Gastrocnemius medialis (tissue), 4 donors: ENCODE measurements at places on chromosomes 5 and 9. TPM values are rescaled to one million over a fixed set of nuclear protein-coding genes. Genes with fewer than 3 reads are reported as not detected.

The PCDHA9 gene
- total RNA-seq: not detected

GRCh38 chr5:31717561-31717960, 78.6 kb downstream of the PDZD2 start:
- no peak for DNase-seq

DNA sequence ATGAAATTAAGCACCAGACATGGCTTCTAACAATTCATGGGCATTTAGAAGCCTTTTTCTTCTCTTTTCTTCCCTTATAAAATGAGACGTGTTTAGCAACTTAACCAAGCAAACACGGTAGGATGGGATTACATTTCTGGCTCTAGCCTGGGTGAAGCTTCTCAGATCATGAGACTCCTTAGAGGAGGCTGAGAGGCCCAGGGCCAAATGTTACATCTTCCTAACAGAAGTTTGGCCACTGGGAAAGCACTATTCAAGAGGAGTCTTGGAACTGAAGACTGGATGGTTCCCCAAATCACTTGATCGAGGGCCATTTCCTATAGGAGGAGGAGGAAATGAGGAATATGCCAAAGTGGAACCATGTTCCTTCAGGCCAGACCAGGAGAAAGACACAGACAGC, 1.9 kb downstream of the GABRP start:
- no peak for DNase-seq

DNA sequence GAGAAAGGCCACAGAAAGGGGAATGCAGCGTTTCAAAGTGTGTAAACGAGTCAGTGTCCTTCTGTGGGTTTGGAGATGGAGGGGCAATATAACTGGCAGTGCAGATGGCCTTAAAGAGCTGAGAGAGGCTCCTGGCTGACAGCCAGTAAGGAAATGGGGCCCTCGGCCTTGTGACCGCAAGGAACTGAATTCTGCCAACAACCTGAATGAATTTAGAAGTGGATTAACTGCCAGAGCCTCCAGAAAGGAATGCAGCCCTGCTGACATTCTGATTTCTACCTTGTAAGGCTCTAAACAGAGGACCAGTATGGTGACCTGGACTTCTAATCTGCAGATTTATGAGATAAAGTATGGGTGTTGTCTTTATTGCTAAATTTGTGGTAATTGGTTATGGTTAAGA, 17.5 kb upstream of the NREP start:
- DNase-seq: no peak

- DNase-seq: no peak
Observed at GRCh38 chr5:68420476-68421344, 205.2 kb downstream of the PIK3R1 start.

The NPDC1 gene
- total RNA-seq: 11.3 TPM

GRCh38 chr9:128906741-128907140, 14.0 kb upstream of the PHYHD1 start:
- no peak for DNase-seq

The LRRC26 gene
- total RNA-seq: not detected

DNA sequence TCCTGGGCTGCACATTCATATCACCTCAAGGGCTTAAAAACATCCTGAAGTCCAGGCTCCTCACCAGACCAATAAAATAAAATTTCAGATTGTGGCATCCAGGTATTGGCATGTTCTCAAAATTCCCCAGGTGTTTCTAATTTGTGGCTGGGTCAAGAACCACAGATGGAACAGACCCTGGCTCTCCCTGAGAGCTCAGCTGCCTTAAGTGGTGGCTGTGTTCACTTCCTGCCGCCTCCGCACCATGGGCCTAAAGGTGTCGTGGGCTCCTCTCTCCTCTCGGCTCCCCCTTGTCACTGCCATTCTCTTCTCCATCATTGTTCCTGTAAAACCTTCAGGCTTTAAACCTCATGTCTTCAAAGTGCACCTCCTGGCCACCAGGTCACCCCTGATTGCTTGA, 17.8 kb upstream of the CCNJL start:
- DNase-seq: no peak

- no peak for DNase-seq
Observed at GRCh38 chr5:16548115-16548514, 68.7 kb downstream of the RETREG1 start.

GRCh38 chr9:71791875-71792274, 23.6 kb upstream of the CEMIP2 start:
- DNase-seq: no peak

GRCh38 chr5:1793301-1793740, 6.3 kb downstream of the MRPL36 start:
- no peak for DNase-seq

- no peak for DNase-seq
Observed at GRCh38 chr5:61670941-61671340, 338.9 kb downstream of the ZSWIM6 start.

- DNase-seq: no peak
Observed at GRCh38 chr9:72332351-72332750, 32.7 kb downstream of the ZFAND5 start.

- DNase-seq: no peak
Observed at GRCh38 chr5:116154252-116154651, 69.4 kb downstream of the COMMD10 start.

- no peak for DNase-seq
Observed at GRCh38 chr5:65163698-65164097, 318.0 kb downstream of the ADAMTS6 start.

DNA sequence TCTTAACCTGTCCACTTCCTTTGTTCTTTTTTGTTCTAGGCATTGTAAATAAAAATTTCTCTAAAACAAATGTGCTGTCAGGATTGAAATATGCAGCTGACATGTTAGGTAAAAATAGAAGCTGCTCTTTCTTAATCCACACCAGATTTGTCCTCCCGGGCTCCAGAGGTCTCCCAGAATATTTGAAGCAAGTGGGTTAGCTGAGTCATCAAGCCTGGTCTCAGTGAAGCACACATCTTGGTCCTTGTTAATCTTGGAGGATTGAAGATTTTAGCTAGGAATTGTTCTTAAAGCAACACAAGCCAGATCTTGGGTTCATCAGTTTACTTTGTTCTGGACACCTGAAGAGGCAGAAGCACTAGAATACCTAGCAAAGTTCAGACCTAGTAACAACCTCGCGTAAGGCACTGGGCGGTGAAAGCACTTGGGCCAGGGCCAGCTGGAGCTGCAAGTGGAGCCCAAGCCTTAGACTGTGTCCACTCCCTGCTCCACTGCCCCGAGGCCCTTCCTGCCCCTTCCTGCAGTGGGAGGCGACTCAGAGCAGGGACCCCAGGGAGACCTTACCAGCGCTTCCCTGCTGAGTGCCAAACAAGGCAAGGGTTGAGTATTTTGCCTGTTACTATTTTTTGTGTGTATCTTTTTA, 36.5 kb downstream of the HABP4 start:
- DNase-seq: peak; percentile 72

The ARID3C gene
- not detected for total RNA-seq

- no peak for DNase-seq
Observed at GRCh38 chr5:75040973-75041372, 11.4 kb downstream of the GCNT4 start.

The NR6A1 gene
- total RNA-seq: 2.2 TPM

DNA sequence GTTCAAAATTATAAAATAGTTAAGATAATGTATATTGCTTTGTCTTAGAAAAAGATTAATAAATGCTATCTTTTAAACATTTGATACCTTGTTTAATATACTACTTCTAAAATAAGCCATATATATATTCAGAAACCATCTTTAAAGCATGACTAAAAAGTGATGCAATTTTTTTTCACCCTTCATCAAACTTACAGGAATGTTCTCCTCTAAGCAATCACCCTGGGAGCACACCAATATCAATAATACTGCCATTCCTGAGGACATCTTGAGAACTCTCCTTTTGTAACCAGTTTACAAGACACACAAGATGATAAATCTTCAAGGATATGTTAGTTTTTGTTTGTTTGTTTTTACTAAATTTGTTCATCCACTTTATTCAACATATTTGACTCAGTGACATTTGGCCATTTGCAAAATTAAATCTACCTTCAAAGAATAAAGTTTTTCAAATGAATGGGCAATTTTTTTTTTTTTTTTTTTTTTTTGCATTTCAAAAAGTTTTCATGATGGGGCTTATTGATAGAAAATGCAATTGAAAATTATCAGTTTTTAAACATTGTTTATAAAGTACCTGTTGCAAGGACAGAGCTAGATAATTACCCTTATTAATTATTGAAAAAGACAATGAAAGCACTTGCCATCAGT, 17.2 kb downstream of the FOXD1 start:
- DNase-seq: no peak

The CTSV gene
- not detected for total RNA-seq

- DNase-seq: no peak
Observed at GRCh38 chr5:33933723-33934169, 2.4 kb upstream of the RXFP3 start.

GRCh38 chr5:178411083-178411482, 178.5 kb upstream of the PHYKPL start:
- DNase-seq: no peak

DNA sequence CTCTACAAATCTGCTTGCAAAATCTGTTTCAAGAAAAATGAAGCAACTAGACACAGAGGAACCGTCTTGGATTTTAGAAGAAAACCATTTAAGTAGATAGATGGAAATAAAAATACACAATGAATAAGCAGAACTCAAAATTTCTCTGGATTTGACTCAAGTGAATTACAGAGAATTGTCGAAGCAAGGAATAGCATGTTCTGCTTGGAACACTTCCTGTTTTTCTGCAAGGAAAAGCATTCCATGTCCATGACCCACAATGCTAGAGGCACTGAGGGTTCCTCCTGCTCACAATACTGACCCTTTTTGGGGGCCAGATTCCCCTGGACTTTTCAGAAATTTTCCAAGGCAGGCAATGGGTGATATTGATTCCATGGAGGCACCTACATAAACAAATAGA, 29.8 kb downstream of the PRUNE2 start:
- no peak for DNase-seq

- no peak for DNase-seq
Observed at GRCh38 chr9:133184971-133185370, 21.3 kb upstream of the GBGT1 start.

The SCGB3A2 gene
- total RNA-seq: not detected

DNA sequence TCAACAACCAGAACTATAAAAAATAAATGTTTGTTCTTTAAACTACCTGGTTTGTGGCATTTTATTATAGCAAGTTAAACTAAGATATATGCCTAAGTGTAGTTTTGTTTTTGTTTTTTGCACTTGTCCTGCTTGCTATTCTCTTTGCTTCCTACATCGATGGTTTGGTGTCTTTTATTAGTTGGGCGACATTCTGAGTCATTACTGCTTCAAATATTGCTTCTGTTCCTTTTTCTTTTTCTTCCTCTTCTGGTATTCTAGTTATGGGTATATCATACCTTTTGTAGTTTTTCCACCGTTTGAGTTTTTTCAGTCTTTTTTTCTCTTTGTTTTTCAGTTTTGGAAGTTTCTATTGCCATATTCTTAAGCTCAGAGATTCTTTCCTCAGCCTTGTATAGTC, 86.9 kb downstream of the MACIR start:
- no peak for DNase-seq

The MVB12B gene
- total RNA-seq: 9.3 TPM

The IL3 gene
- not detected for total RNA-seq

GRCh38 chr5:31581498-31582099, 49.5 kb downstream of the C5orf22 start:
- no peak for DNase-seq

The CDO1 gene
- 28.4 TPM for total RNA-seq

DNA sequence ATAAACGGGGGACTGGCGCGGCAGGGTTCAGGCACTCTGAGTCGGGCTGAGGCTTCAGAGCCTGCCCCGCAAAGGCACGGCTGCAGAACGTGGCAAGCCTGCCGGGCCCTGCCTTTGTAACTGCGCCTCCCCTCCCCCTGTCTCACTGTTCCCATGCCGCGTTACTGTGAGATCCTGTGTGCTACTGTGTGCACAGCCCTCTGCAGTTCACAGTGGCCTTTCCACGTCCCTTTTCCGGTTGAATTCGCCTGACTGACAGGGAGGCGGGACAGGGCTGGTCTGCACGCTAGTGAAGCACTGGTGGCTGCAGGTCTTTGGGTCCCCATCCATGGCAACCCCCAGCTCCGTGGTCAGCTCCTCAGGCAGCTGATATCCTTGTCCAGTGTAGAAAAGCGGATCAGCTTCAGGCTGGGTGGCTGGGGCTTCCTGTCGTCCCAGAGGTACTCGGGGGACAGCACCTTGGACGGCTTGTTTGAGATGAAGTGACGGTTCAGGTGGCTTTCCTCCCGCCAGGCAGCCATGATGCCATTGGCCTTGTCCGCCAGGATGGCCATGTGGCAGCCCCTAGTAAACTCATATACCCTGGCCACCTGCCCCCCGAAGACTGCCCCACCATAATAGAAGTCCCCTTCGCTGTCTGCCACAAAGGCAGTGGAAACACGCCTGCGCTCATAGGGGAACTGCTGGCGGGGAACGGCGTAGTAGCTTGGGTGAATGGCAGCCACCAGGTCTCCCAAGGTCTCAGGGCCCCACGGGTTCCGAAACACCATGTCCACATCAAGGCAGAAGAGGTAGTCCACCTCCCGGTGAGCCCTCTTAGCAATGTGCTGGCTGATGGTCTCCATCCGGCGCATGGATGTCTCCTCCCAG, 10.3 kb downstream of the GBGT1 start:
- DNase-seq: no peak
